ENCODE measurements at places on chromosomes 6 and 20.

- no peak for DNase-seq
These were observed 30.4 kb downstream of the SLC2A4RG start for GRCh38 chr20:63769891-63770474.

- no peak for DNase-seq
These were observed 3.6 kb downstream of the ADISSP start for GRCh38 chr20:3763671-3764601.

DNA sequence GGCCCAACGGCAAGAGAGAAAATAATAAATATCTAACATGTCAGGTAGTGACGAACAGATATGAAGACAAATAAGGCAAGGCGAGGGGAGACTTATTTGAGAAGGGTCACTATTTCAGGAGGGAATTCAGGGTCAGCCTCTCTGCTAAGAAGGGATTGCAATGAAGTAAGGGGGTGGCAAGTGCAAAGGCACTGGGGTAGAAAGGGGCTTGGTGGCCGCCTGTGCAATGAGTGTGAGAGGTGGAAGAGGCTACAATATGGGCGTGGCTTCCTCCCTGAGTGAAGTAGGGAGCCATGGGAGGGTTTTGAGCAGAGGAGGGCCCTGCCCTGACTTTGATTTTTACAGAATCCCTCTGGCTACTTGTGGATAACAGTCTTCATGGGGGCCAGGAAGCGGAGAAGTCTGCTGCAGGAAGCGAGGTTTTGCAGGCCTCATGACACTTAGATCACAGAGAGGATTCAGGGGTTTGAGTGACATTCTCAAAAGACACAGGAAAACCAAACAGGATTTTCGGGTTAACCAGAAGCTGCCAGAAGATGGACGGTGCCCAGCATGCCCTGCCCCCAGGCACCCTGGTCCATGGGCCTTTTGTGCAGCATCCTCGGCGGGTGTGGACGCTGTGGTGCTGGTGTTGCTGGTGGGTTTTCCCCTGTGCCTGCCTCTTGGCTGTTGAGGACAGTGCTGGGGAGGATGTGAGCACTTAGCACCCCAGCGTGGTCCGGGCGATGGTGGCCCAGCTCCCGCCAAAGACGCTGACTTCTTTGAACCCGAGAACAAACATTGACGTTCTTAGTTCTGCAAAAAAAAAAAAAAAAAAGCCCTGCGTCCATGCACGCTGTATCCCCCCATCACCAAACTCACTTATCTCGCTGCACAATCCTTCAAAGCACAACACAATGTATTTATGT is 124.2 kb upstream of the PTPN1 start:
- DNase-seq, result no peak

GRCh38 chr6:31741815-31742214 is 2.0 kb downstream of the MSH5 start:
- no peak for DNase-seq

GRCh38 chr20:61599061-61599531 is 347.0 kb downstream of the CDH4 start:
- DNase-seq, result no peak

GRCh38 chr6:74479960-74480359 is 725.9 kb downstream of the COL12A1 start:
- no peak for DNase-seq

DNA sequence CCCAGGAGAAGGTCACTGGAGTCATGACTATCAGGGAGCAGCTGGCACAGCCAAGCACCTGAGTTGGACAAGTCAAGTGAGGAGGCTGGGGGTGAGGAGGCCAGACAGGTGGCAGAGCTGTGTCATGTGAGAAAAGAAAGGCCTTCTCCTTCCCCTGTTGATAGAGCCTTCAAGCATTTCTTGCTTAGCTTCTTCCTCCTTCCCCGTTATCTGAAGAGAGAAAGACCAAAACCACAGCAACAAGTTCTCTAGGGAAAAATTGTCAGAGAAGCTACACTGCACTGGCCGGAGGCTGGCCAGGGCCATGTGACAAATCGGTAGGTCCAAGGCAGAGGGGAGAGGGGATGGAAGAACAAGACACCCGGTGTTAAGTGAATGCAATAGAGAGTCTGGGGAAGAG is 202.1 kb upstream of the PRDM1 start:
- DNase-seq, result no peak
